ENCODE measurements at places on chromosomes 13 and 19.
A peak's percentile ranks its signal among the peaks of the same experiment; 100 is the strongest.

DNA sequence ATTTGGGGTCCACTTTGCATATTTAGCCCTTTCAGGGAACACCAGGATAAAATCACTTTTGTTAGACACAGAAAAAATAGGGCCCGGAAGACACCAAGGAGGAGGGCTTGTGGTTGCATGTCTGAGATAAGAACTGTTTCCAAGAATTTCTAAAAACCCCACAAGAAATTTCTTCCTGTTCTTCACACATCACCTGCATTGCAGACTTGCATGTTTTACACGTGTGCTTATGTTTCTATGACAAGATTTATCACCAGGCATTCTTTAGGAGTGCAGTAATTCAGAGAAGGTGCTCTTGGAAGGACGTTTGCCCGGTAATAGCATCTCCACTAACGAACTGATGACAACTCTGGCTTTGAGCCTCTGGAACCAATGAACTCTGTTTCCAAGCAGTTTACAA is 7.1 kb upstream of the ACTL9 start:
- DNase-seq = no peak

GRCh38 chr13:49858178-49858856 is 65.8 kb upstream of the KPNA3 start:
- no peak for DNase-seq

GRCh38 chr13:97189928-97190327 is 32.2 kb upstream of the MBNL2 start:
- DNase-seq = no peak

DNA sequence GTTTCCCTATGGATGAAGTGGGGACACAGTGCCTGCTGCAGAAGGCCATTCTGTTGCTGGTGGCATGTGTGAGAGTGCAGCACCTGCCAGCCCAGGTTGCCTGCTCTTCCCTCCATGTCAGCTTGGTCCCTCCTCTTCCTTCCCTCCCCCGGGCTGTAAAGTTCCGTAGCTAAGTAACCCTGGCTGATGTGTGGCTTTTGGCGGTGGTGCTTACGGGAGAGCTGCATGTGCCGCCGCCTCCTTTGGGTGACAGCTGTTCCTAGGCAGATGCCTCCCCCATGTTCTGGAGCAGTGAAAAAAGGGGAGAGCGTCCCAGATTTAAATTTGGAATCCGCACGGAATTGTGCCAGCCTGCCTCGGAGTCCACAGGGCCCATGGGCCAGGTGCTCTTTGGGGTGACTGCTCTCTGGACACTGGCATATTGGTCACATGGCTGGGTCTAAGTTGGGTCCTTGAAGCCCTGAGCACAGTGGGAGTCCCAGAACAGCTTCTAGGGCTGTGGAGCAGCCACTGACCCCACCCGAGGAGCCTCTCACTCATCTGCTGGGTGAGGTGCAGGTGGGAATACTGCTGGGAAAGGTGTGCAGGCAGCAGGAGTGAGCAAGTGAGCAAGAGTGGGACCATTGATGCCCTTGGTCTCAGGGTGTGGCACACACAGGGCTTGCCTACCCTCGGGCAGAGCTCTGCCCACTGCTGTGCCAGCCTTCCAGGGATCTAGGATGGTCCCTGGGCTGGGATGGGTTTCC is 33.1 kb upstream of the ZNF536 start:
- DNase-seq = no peak

GRCh38 chr13:94992036-94992960 is 280.0 kb upstream of the SOX21 start:
- DNase-seq = no peak

- no peak for DNase-seq
Observed at GRCh38 chr19:33905937-33906577, 109.4 kb downstream of the KCTD15 start.

DNA sequence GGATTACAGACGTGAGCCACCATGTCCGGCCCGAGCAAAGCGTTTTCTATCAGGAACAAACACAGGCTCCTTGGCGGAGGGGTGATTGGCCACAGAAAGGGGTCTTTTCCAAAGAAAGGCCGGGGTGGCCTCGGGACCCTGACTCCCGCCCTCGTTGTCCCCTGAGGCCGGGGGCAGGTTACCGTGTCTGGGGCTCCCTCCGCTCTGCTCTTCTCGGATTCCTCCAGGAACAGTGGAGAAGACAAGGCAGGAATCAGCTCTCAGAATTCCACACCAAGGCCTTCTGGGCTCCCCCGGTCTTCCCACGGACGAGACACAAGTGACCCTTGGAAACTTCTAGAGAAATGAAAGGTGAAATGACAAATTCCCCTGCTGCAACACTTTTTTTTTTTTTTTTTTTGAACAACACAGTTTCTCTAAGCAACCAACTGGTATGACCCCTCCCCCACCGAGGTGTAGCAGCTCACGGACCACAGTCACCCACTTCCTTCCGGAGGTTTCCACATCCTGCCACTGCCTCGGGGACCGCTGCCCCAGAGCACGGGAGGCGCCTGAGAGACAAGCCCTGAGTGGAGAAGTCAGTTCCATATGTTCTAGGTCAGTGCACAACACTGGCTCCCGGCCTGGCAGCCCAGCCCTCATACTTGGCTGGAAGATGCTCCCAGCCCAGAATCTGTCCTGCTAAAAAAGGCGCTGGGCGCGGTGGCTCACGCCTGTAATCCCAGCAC is 11.0 kb downstream of the MOB3A start:
- DNase-seq = peak; percentile 98

GRCh38 chr19:34263745-34264237 is 9.4 kb downstream of the GARRE1 start:
- DNase-seq = no peak

DNA sequence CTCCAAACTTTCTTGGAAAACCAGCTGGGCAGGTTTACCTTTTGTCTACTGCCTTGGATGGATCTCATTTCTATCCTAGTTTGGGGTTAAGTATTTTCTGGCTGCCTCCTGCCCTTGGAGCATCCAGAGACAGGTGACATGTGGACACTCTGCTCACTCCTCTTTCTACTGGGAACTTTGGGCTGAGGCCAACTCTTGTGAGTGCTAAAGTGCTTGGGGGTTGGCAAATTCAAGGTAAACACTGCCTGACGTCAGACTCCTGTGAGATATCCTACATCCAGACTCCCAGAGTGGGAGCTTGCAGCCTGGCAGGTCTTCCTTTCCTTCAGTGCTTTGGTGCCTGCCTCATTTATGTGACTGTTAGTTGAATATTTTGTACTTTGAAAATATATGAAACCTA is 388.1 kb downstream of the KCNRG start:
- DNase-seq = no peak

DNA sequence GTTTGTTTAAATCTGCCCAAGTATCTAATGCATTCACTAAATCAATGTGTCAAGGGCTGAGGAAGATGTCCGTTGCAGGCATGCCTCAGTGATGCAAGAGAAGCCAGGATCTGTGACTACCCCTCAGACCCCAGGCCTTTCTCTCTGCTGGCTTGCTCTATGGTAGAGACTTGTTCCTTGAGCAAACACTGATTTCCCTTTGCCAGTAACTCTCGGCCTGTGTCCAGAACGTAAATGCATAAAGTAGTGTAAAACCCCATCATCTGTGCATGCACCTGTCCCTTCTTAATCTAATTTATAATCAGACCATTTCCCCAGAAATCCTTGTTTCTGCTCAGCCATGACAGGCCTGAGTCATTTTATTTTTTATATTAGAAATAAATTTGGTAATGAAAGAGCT is 28.7 kb upstream of the FRY start:
- no peak for DNase-seq

GRCh38 chr13:34700155-34700554 is 241.9 kb upstream of the NBEA start:
- DNase-seq = no peak

GRCh38 chr13:60411983-60412382 is 15.0 kb downstream of the TDRD3 start:
- DNase-seq = no peak

DNA sequence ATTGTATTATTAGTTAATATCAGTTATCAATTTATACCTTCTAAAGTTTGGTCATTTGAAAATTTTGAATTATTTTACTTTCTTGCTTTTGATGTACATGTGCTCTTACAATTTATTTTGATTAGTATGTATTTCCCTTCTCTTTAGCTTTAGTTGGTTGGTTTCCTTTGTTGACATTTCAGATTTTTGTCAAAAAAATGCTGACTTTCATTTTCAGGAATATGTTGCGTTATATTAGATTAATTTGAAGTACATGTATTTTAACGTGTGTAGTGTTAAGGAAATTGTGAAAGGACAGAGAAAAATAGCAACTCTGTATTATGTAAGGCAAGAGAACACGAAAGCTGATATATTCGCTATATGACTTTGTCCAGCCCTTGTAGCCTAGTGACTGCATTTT is 342.9 kb upstream of the SLITRK6 start:
- no peak for DNase-seq

- no peak for DNase-seq
Observed at GRCh38 chr13:105445796-105446195, 1089.7 kb downstream of the EFNB2 start.

DNA sequence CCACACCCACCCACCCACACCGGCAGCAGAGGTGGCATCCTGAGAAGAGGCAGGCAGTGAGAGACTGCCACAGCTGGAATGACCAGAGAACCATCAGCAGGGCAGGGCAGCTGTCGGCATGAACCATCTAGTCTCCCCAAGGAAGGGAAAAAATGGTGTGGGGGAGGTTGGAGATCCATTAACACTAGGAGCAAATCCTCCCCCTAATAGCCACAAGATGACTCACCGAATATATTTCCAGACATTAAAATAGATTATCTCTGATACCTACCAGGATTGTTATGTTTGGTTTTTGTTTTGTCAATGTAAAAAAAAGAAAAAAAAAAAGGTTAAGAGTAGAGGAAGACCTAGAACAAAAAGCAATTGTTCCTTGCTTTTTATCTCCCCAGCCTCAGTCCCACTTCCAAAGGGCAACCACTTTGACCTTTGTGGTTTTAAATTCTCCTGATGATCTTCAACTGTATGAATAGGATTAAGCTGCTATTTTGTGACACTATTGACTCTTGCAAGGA is 34.2 kb downstream of the THSD1 start:
- no peak for DNase-seq

DNA sequence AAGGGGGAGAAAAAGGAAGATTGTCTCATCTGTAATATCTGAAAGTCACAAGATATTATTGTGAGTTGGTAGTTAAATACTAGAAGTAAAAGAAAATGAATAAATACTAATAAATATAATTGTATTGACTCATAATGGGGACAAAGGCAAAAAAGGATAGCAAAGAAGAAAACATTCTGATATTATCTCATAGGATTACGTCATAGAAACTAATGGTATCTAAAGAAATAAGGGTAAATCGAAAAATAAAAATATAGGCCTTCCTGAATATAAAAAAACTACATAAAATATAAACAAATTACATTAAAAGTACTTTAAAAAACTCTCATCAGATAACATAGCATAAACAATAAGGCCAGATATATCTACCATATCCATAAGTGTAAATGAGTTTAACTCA is 38.6 kb upstream of the TDRD3 start:
- no peak for DNase-seq

DNA sequence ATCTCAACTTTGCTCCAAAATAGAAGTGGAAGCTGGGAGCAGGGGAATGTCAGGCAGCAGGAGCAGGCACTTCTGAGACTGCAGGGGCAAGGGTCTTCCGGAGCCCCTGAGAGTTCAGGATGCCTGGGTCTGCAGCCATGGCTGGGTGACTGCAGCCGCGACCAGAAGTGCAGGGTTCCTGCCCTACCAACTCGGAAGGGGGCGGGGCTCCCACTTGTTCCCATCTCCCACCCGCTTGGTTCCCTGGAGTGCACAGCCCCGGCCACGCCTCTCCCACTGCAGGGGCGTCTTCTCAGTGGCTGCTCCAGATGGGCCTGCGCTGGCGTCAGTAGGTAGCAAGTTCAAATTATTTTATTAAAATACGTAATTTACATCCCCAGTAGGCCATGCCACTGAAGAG is 1631.7 kb downstream of the OLFM4 start:
- no peak for DNase-seq

DNA sequence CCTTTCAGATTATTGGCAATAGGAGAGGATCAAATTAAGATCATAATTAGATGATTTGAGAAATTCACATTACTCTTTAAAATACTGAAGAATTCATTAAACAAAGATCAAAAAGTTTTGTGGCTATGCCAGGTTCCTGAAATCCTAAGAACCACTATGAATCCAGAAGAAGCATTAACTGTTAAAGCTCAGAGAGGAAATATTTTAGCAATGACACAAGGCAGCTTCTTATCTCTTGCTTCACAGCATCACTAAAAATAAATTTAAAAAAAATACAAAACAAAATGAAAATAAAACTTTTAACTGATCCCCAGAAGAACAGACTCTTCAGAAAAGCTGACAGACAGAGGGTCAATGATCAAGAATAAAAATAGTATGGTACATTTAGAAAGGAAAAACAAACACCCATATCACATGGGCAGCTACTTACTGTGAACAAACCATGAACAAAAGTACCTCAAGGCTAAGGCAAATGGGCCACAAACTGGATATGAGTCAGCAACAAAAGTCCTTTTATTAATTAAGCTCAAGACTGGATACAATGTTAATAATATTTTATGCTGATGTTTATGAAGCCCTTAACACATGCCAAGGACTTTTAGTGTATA is 19.6 kb downstream of the RNF6 start:
- DNase-seq = no peak

DNA sequence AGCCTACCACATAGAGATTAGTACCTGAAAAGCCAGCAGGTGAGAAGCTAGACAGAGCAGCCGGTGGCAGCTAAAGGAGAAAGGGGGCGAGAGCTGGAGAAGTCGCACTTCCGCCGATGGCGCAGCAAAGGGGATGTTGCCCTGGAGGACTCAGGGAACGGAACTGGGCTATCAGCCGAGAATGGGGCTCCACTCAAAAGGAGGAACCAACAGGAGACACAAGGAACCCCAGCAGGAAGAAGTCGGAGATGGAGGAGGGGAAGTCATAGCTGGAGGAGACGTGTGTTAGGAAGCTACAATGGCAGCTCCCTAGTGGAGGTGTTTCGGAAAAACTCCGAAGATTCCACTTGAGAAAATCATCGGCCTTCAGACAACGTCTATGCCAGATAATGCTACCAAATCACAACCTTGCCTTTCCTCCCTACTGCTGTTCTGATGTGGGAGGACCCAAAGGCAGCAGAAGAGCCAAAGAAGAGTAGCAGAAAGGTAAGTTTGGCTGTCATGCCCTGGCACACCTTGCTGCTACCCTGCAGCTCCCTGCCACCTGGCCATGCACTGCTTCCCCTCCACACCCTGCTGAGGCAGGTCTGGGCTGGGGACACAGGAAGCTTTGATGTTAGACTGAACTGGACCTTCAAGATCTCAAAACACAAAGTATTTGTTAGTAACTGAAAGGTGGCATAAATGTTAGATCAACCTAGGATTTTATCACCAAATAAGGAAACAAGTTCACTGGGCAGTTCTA is 127.9 kb downstream of the DLEU7 start:
- DNase-seq = no peak
